GOT3 (cell line): ENCODE measurements at places on chromosomes 16 and 17.

- no peak for DNase-seq
Observed at GRCh38 chr17:68437979-68438822, 19.1 kb downstream of the WIPI1 start.

- DNase-seq = no peak
Observed at GRCh38 chr16:47976636-47977210, 179.1 kb downstream of the ABCC12 start.

GRCh38 chr17:47916489-47917208, 20.6 kb downstream of the SP2 start:
- no peak for DNase-seq

GRCh38 chr16:77788181-77789084, at the start of gene VAT1L:
VAT1L (plus strand) TSS chr16:77788564; CDS start chr16:77788683, 119 bp downstream.
- DNase-seq = no peak

- no peak for DNase-seq
Observed at GRCh38 chr17:546456-546855, 168.2 kb downstream of the VPS53 start.

- no peak for DNase-seq
Observed at GRCh38 chr16:84667600-84668309, 19.4 kb downstream of the KLHL36 start.

DNA sequence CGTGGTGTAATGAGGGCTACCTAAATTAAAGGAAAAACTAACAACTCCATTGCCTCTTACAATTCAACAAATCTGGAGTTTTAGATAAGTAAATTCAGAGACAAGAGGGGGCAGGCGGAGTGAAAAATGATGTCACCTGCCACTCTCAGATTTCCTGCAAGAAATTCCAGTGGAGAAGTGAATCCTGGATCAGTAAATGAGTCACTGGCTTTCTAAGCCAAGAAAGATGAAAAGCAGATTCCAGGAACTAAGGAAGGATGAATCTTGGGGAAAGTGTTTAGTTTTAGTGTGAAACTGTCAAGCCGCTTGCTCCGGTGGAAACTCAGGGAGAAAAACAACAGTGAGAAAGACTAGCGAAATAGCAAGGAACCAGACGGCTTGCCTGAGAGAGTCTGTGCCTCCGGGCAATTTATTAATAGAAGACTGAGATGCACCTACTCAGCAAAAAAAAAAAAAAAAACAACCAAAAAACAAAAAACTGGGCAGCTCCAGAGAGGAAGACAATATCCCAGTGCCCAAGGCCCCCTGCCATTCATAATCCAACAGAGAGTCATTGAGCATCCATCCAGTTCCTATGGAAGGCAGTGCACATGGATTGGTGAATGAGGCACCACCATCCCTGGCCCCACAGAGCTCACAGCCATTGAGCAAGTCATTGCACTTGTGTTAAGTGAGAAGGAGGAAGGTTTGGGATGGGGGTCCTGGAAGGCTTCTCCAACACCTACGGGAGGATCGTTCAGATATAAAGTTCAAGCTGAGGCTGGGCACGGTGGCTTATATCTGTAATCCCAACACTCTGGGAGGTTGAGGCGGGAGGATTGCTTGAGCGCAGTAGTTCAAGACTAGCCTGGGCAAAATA, 12.1 kb upstream of the RIPOR1 start:
- no peak for DNase-seq

DNA sequence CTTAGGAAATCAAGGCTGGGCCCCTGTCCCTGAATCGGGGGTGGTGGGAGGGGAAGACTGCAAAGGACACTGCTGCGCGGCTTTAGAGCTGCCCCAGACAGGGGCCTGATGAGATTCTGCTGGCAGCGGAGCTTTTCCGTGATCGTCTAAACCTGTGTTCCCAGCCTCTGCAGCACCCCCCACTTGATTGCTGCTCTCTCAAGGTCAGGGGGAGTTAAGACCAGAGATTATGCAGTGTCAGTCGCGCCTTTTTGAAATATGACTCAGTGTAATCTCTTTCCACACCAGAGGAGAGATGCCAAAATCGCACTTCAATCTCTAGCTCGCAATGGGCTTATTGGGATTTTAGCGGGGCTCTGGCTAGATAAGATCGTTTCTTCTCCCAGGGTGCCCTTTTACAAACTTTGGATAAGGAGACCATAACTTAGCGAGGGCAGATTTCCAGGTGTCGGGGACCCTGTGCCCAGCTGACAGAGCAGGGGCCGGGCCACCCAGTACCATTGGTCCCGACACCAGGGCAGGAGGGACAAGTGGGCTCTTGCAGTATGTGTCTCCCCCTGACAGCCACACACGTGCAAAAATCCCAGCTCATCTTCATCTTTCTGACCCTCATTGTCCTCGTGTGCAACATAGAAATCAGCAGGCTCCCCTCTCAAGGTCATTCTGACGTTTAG, 87.0 kb downstream of the IRX3 start:
- DNase-seq = no peak

DNA sequence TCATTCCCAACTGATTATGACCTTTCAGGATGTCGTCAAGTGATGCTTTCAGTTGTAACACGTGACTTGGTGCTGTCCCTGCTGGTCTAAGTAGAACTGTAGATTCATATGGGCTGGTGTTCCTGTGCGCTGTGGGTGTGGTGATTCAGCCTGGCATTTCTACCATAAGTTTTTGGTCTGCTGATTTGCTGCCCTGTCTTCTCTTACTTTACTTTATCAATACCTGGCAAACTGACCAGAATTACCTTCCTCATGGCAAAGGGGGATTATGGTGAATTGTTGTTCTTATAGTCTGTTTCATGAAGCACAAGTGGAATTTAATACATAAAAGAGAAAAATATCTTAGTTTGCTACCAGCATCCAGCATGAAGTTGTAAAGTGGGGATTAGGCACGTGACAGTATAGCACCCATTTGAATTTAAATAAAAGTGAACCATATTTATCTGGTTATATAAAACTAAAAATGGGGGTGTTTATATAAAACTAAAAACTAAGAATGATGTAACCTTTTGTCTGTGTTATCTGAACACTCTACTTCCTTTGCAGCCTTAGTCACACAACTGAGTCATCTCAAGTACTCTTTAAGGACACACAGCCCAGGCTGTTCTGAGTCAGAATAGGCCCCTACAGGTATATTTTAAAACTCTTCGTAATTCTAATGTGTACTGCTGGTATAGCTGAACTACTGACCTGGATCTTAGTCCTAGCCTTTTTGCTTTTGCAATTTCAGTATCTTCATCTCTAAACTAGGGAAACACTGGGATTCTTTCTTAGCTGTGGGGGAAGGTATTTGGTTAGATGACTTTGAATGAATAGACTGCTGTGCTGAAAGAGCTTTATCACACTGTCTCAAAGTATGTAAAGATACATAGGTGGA, 28.3 kb downstream of the TTC19 start:
- DNase-seq = no peak

DNA sequence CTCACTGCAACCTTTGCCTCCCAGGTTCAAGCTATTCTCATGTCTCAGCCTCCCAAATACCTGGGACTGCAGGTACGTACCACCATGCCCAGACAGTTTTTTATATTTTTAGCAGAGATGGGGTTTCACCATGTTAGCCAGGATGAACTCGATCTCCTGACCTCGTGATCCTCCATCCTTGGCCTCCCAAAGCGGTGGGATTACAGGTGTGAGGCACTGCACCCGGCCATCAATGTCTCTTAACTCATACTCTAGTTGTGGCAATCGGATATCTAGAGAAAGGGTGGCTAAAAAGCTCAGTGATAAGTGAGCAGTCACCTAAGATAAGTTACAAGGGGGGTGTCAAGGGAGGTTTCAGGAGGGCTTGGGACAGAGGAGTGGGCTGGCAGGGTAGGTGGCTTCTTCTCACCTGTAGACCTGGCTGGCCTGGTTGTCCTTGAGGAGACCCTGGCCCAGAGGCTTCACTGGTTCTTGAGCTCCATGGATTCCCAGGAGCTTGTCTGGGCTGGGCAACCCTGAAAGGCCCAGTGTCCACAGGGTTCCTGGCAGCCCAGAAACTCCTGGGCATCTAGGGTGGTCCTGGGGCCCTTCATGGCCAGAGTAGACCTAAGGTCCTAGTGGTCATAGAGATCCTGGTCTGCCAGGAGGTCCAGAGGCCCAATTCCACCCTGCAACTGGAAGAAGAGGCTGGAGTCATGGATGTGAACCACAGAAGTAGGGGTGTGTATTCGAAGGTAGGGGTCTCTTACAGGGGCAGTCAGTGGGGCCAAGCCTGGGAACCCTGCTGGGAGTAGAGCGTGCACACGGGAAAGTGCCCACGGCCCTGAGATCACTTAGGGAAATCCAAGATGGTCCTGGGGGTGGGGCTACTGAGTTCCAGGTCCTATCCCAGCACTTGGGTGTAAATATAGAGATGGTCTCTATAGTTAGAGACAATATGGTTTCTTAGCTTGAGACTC, 12.7 kb upstream of the IGFBP4 start:
- no peak for DNase-seq

- DNase-seq = no peak
Observed at GRCh38 chr16:6382924-6383459, 949.7 kb upstream of the RBFOX1 start.
